RWPE2 (cell line): ENCODE measurements at places on chromosomes 16 and 17.

DNA sequence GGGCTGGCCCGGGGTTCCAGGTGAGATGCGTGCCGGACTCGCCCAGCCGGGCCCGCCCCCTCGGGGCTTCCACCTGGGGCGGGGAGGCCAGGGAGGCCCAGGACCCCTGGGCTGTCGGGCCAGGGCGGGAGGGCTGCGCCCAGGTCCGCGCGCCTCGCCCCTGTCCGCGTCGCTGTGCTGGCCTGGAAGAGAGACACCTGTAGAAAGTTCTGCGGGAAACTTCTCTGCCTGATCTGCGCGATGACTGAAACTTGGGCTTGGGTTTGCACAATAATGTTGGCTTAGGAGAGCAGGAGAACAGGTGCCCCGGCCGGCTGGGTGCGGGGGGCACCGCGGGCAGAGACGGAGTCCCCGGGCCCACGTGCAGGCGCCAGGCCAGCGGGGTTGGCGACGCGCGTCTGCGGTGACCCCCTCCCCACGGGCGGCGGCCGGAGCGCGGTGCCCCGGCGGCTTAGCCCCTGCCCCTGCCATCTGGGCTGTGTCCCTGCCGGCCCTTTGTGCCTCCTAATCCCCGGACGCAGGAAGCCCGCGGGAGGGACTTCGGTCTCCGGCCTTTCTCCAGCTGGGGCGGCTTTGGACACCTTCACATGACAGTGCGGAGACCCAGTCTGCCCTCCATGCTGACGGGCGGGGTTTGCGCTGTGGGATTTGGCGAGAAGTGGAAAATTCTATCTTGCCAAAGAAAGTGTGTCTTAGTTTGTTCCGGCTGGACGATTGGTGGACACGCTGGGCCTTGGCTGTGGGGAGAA, 483 bp downstream of the LLGL2 start:
- H3K4me3 ChIP-seq = peak overlapping the region; percentile 58
- peak overlapping the region; percentile 59 for H3K27ac ChIP-seq
- peak; percentile 67 for DNase-seq

- H3K36me3 ChIP-seq = no peaks in the 10 kb centered on the region
- no peaks in the 10 kb centered on the region for H3K4me1 ChIP-seq
- H3K27me3 ChIP-seq = no peaks in the 10 kb centered on the region
- H3K4me3 ChIP-seq = no peak overlapping the region
These were observed 64.0 kb downstream of the SNX20 start for GRCh38 chr16:50616883-50617645.

DNA sequence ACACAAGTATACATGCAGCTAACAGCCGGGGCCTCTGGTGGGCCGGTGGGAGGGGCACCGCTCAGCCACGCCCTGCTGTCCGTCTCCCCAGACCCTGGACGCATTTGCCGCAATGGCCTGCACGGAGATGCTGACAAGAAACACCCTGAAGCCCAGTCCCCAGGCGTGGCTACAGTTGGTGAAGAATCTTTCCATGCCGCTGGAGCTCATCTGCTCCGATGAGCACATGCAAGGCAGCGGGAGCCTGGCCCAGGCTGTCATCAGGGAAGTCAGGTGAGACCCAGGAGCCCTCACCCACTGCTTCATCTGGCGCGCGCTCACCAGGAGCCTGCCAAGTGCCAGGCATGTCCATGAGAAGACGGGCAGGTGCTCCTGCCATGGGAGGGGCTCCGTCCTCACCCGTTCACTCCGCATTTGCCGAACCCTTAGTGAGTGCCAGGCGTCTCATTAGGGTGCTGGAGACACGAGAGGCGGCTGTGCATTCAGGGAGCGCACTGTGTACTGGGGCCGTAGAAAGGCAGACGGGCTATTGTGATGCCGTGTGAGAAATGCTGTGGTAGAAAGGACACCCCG, 51.4 kb upstream of the ENDOV start:
- H3K4me3 ChIP-seq = no peak overlapping the region
- peak; percentile 55 for DNase-seq
- H3K36me3 ChIP-seq = peaks cover 97% of the 10 kb centered on the region
- no peaks in the 10 kb centered on the region for H3K27me3 ChIP-seq
- no peaks in the 10 kb centered on the region for H3K4me1 ChIP-seq

GRCh38 chr17:57699751-57700219, 45.3 kb downstream of the CCDC182 start:
- H3K4me1 ChIP-seq = no peaks in the 10 kb centered on the region
- no peak overlapping the region for H3K27ac ChIP-seq
- no peak overlapping the region for H3K4me3 ChIP-seq
- H3K36me3 ChIP-seq = no peaks in the 10 kb centered on the region
- DNase-seq = no peak

GRCh38 chr17:41917679-41918313, 955 bp downstream of the ACLY start:
- H3K27me3 ChIP-seq = no peaks in the 10 kb centered on the region
- H3K4me3 ChIP-seq = peak overlapping the region; percentile 84
- peak overlapping the region; percentile 87 for H3K27ac ChIP-seq
- H3K36me3 ChIP-seq = peaks cover 37% of the 10 kb centered on the region

DNA sequence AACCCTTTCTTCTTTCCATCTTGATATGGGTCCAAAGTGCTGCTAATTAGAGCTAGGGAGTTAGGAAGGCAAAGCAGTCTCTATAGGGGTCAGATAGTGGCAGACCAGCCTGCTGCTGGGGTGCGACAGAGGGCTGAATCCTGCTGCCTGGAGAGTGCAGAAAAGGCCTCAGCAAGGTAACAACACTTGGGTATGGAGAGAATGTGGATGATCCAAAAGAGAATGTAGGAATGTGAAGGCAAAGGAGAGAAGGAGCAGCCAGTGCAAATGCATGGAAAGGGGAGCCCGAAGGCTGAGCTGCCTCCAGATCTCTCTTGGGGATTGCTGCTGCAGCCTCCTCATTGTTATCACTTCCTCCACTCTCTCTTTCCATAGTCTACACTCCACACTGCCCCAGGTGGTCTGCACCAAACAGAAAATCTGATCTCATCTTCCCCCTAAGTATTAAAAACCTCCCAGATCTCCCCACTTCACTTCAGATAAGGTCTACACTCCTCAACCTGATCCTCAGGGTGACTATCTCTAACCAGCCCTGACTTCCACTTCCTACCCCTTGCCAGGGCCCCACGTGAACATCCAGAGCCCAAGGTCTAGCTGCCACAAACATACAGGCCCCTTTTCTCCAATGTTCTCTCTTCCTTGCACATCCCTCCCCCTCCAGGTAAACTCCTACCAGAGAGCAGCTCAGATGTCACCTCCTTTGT, 28.8 kb downstream of the TOM1L2 start:
- H3K4me3 ChIP-seq = no peak overlapping the region
- peaks cover 73% of the 10 kb centered on the region for H3K4me1 ChIP-seq
- H3K36me3 ChIP-seq = no peaks in the 10 kb centered on the region; the same call in 1 of the 2 replicates
- peak overlapping the region; percentile 90 for H3K27ac ChIP-seq
- H3K27me3 ChIP-seq = no peaks in the 10 kb centered on the region

GRCh38 chr17:65712383-65713267, 151.2 kb upstream of the AXIN2 start:
- no peak for DNase-seq
- no peaks in the 10 kb centered on the region for H3K4me1 ChIP-seq
- H3K4me3 ChIP-seq = no peak overlapping the region
- H3K27me3 ChIP-seq = no peaks in the 10 kb centered on the region
- no peak overlapping the region for H3K27ac ChIP-seq

- no peak for DNase-seq
- no peaks in the 10 kb centered on the region for H3K27me3 ChIP-seq
- H3K4me1 ChIP-seq = peaks cover 33% of the 10 kb centered on the region
- H3K4me3 ChIP-seq = no peak overlapping the region
These were observed 39.3 kb downstream of the TADA2A start for GRCh38 chr17:37446027-37446426.

- DNase-seq = no peak
- H3K27ac ChIP-seq = no peak overlapping the region
- H3K36me3 ChIP-seq = no peaks in the 10 kb centered on the region
- H3K27me3 ChIP-seq = no peaks in the 10 kb centered on the region
- H3K4me3 ChIP-seq = no peak overlapping the region
These were observed 7.8 kb upstream of the GSE1 start for GRCh38 chr16:85605051-85605911.

GRCh38 chr16:84340325-84341040, 27.9 kb upstream of the ATP2C2 start:
- no peak for DNase-seq
- H3K36me3 ChIP-seq = no peaks in the 10 kb centered on the region
- no peak overlapping the region for H3K4me3 ChIP-seq
- H3K27me3 ChIP-seq = no peaks in the 10 kb centered on the region
- no peaks in the 10 kb centered on the region for H3K4me1 ChIP-seq

GRCh38 chr17:36705874-36706731, 104.7 kb downstream of the MRM1 start:
- H3K4me3 ChIP-seq = no peak overlapping the region
- H3K4me1 ChIP-seq = no peaks in the 10 kb centered on the region
